NCI-H1436 treated with DMSO at 0.1 percent for 48 hours (cell line): ENCODE measurements at places on chromosomes 1 and 21.

DNA sequence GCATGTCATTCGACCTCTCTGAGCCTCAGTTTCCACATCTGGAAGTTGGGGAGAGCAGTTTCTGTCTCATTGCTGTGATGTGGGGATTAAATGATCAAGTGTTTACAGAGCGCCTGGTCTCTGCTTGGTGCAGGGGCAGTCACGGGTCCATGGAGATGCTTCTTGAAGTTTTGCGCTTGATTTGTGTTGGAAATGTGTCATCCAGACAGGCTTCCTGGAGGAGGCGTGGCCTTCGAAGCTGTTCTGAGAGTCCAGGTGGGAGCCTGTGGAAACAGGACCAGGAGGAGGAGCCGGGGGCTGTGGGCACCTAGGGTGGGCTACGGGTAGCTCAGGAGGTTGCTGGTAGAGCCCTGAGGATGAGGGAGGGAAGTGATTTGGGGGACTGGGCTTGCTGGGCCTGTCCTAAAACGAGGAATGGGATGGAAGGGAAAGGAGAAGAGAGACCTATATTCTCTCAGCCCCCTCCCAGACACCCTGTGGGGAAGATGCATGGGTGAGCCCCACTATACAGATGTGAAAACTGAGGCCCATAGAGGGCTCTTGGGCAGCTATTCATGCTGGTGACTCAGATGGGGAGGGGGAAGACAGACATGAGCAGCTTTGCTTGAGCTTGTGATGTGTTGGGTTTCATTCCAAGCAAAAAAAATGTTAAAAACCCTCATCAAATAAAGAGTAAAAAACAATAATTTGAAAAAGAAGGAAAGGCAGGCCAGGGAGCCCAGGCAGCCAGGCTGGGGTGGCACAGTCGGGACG, 107.2 kb upstream of the WNT4 start:
- no peak for DNase-seq

DNA sequence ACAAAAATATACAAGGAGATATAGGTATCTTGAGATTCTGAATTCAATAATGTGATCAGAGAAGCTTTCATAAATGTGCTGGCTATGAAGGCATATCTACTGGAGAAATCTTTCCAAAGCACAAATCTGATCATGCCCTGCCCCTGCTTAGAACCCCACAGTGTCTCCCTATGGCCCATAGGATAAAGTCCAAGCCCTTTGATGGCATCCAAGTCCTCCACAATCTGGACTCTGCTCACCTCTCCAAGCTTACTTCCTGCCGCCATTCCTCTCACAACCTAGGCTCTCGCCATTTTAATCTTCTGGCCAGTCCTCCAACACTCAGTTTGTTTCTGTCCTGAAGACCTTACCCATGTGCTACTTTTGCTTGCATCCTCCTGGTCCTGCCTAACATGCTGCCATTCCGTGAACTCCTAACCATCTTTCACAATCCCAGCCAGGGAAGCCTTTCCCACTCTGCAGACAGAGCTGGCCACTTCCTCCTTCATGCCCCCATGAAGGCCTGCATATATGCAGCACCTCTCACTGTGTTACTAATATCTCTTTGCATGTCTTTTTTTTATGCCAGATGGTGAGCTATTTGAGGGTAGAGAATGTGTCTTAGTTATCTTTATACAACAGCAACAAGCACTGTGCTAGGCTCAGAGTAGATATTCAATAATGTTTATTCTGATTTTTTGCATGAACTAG, 5.6 kb upstream of the ATP1A1 start:
- DNase-seq: no peak

DNA sequence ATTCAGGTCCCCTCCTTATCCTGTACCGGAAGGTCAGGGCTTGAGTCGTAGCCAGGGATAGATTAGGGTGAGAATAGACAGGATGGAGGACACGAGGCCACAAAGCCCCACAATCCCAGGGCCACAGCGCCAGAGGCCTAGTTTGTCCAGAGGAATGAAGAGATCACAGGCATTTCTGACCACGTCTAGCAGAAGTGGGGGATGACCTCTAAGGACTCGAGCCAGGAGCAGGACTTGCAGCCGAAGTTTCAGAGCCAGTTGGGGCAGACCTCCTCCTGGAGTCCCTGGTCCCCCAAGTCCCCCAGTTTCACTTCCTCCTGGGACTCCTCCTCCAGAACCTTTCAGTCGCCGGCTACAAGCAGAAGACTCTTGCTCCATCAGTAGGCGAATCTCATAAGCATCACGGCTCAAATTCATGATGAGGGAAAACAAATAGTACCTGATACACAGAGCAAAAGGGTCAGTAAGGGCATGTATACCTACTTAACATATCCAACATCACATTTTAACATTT, 2.3 kb upstream of the ITGA10 start:
- no peak for DNase-seq

- no peak for DNase-seq
Observed at GRCh38 chr1:243892456-243892855, 42.4 kb upstream of the AKT3 start.

DNA sequence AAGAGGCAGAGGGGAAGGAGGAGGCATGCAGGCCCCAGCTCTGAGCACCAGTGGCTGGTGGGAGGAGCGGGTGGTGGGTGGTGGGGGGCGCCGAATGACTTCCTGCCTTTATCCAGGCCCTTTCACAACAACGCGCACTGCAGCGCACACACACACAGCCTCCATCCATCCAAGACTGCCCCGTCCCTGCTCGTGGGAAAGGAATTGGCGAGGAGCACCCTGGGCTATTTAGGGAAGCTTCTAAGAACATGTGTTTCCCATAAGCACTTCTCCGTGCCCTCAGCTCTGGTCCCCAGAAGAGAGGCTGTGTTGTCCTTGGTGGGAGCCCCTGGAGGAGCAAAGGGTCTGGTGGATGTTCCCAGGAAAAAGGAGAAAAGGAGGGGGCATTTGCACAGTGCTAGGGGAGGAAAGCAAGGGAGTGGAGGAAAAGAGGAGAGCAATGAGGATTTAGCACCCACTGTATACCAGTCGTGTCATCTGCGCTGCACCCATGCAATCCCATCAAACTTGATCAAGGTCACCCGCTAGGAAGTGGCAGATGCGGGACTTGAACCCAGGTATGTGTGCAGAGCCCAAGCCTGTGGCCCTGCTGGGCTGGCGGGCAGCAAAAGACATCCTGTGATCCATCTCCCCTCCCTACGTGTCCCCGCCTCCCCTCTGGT, 28.1 kb downstream of the EPHA2 start:
- no peak for DNase-seq

GRCh38 chr1:173356191-173356762, 120.9 kb upstream of the PRDX6 start:
- no peak for DNase-seq

- no peak for DNase-seq
Observed at GRCh38 chr1:58469476-58469875, 77.0 kb downstream of the OMA1 start.

- DNase-seq: no peak
Observed at GRCh38 chr1:36176106-36176949, 20.4 kb downstream of the MAP7D1 start.

DNA sequence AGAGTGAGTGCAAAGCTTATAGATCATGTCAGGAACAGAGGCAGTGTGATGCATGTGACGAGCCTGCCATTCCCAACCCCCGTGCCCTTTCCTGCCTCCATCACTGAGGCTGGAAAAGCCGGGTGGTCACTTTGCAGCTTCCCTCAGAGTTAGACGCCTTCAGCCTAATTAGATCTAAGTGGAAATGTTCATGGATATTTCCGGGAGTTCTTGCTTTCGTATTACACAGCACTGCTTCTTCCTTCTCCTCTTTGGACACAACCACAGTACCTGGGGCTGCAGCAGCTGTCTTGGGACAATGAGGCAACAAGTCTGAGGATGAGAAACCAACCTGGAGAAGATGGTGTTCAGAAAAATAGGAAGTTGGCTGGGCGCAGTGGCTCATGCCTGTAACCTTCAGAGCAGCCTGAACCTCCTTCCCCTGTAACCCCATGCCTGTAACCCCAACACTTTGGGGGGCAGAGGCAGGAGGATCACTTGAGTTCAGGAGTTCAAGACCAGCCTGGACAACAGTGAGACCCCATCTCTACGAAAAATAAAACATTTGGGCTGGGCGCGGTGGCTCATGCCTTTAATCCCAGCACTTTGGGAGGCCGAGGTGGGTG, 24.5 kb downstream of the SERINC2 start:
- DNase-seq: no peak

DNA sequence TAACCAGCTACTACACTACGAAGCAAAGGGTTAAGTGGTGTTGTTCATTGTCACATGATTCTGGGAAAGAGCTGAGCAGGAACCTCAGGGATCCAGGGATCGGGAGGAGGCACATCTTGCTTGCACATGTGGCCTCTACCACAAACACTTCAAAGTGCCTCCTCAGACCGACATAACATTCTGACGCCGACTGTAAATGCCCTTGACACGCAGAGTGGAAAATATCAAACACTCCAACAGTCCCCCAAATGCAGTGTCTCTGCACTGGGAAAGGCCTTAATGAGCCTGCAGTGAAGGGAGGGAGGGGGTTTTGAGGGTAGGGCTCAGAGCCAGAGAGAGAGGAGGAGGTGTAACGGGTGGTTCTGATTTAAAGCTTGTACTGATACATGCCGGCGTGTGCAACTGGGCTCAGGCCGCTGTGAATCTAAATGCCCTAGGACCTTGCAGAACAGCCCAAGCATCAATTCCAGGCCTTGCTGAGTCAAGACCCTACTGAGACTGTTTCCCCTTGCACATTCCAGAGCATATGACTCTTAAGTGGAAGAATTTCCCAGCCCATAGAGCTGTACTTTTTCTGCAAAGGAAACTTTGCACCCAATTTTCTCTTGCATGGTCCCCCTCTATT, 163.7 kb downstream of the NTMT2 start:
- DNase-seq: no peak

DNA sequence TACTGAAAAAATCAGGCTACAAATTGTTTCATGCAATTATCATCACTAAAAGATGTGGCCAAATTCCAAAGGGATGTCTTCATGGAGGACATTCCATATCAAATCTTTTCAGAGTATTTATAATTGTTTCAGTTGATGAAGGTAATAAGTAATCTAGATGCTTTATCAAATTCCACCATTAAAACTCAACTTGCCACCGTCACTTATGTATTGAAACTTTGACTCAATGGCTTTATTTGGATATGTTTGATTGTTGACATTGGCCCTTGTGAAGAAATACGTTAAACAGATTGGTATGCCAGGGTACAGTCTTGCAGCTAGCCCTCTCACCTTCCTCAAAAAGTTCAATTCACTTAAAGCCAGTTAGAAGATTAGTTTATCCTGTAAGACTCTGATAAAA, 32.2 kb upstream of the PALMD start:
- no peak for DNase-seq

DNA sequence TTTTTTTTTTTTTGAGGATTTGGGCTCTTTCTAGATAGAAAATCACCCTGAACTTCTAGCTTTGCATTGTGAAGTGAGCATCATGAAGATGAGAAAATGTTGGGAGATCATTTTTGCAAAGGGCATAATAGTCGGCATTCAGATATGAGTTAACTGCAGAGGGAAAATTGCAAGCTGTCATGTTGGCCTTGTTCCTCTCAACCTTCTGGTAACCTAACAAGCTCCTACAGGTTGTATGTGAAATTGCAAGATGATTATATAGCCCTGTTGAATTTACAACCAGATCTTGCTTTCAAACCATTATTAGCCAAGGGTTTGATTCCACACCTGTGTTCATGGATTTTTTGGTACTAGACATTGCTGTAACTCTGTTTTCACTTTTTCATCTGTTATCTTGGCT, 2.2 kb downstream of the ELOA start:
- no peak for DNase-seq

- DNase-seq: no peak
Observed at GRCh38 chr1:29136391-29136915, 12.8 kb upstream of the TMEM200B start.

DNA sequence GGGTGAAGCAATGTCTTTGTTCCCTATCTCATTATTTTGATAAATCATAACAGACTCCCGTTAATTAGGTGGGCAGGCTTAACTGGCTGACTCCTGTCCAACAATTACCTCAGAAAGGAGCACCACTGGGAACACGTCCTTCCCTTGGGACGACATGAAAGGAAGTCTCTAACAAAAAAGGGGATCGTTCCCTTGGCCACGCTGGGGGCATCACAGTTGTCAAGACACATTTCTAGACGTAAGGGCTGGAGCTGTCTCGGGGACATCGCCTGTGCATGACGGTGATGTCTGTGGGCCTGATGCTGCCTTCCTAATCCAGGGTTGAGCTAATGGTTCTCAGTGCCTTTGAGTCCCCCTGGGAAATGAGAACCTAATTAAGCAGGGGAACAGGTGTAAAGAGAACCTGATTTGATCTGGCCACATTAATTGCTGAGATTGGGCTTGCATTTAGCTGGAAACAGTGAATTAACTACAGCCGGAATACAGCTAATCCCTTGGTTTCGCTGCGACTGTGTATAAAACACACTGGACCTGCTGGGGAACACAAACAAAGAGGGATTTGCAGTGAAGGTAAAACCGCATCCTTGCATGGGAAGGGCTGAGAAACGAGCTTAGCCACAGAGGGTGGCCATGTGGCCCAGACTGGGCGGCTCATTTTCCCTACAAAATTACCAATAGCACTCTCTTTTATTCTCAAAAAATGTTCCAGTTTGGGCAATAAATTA, 111.8 kb downstream of the MRPS6 start:
- no peak for DNase-seq
